Central memory CD4-positive, alpha-beta T cell (primary cell): ENCODE measurements at places on chromosomes 12 and 14.

GRCh38 chr12:53830631-53831030 is 78.9 kb upstream of the CISTR start:
- DNase-seq = no peak

GRCh38 chr14:72591391-72591790 is 302.5 kb downstream of the DPF3 start:
- no peak for DNase-seq

- no peak for DNase-seq
Measured at GRCh38 chr12:53191096-53191884, 10.6 kb upstream of the CSAD start.

- no peak for DNase-seq
Measured at GRCh38 chr14:92511453-92512238, 1.9 kb upstream of the RIN3 start.

DNA sequence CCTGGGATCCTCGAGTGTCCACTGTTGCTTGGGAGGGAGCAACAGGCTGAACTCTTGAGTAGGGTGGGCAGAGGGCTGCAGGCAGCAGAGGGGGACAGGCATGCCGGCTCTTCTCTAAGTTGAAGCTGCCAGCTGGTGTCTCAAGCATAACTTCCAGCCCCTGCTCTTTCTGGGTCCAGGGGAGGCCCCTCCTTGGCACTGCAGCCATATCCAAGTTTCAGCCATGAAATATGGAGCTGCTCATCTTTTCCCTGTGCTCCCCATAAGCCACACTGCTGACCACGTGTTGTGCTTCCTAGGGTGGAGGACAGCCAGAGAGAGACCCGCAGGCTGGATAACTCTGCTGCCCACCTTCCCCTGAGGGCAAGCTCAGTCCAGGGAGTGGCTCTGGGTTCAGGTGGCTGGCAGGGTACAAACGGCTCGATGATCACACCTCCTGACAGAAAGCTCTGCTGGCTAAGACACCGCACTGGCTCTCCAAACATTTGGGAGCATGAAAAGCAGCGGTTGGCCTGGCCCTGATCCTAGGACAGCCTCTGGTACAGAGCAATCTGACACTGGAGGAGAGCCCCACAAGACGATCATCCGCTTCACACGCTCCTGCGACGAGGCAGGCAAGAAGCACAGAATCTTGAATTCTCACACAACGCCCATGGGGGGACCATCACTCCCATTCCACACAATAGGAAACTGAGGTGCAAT is 79.6 kb downstream of the PITPNM2 start:
- no peak for DNase-seq

DNA sequence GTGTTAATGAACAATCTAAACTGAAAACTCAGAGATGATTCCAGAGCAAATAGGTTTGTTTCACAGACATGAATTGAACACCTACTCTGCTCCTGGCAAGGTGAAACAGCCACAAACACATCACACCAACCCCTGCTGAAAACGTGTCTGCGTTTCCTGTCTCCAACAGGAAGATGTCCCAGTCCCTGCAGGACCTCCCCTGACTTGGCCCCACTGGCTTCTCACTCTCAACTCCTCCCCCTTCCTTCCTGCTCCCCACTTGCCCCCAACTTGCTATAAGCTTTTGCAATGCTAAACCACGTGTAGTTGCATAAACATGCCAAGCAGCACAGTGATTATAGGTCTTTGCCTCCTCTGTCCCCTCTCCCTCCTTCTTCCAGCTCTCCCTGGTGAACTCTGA is 567.6 kb downstream of the BCL11B start:
- DNase-seq = peak; percentile 35

DNA sequence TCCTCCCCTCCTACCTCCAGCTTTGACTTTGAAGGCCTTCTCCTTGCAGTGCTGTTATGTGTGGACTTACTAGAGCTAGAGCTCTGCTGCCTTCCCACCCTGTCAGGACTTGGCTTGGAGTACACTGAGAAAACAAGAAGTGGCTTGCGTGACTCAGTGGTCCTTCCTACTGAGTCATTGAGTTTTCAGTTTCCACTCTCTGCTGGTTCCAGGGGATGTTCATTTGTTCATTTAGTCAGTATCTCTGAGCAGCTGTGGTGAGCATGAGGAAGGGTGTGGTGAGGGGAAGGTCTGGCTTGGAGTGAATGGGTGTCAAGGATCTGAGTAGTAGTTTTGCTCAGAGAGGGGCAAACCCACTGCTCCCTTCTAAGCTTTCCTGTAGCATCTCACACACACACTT is 17.2 kb upstream of the ELK3 start:
- DNase-seq = peak; percentile 14

GRCh38 chr14:96434040-96434439 is 42.1 kb downstream of the AK7 start:
- no peak for DNase-seq

GRCh38 chr12:14828892-14829291 is 14.4 kb downstream of the ART4 start:
- no peak for DNase-seq

DNA sequence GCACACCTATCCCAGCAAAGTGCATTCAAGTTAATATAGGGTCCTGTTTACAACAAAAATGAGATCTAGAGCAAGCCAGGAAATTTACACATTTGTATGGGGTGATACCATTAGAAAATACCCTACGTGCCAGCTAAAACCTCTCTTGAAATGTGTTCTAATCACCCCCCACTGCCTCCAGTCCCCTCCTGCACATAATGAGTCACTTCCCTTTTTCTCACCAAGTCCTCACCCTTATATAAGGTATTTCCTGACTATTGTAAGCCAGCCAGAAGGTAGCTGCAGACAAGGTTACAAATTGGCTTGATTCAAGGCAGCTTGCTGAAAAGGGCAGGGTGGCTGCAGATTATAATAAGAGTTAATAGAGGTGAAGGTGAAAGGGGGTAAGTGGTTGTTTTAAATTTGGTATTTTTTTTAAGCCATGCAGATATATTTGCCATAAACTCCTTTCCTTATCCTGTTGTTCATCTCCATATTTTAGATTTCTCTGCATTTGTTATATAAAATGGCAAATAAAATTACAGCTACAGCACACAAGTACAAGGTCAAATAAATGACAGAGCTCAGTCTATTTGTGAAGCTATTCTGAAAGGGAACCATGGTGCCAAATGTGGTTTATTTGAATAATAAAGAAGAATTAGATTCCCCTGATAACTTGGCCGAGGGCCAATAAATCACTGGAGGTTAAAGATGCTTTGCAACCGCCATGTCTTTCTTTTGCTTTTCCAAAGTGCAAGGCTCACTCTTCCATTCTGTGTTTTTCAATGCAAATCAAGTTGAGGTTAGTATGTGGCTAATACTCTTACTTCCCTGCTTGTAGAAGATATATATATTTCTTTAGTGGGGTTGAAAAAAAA is 385.9 kb downstream of the EGLN3 start:
- DNase-seq = no peak

DNA sequence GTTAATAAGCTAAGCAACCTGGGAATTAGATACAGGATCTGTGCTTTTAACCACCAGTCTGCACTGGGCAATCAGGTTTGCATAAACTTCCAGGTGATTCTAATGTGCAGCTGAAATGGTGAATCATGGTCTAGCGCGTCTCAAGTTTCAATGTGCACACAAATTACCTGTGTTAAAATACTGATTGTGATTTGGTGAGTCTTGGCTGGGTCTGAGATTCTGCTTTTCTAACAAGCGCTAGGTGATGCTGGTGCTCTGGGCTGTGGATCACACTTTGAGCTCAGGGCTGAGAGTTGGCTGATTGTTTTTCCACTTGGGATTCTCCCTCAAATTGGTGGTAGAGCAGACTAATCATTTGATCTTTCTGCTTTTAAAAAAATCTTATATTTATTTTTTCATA is 124.8 kb downstream of the C12orf75 start:
- no peak for DNase-seq

- DNase-seq = no peak
Measured at GRCh38 chr12:32344047-32344446, 55.3 kb upstream of the FGD4 start.

GRCh38 chr14:52020866-52021717 is 31.7 kb downstream of the RTRAF start:
- no peak for DNase-seq

- DNase-seq = no peak
Measured at GRCh38 chr12:132129007-132129406, 15.1 kb downstream of the DDX51 start.

DNA sequence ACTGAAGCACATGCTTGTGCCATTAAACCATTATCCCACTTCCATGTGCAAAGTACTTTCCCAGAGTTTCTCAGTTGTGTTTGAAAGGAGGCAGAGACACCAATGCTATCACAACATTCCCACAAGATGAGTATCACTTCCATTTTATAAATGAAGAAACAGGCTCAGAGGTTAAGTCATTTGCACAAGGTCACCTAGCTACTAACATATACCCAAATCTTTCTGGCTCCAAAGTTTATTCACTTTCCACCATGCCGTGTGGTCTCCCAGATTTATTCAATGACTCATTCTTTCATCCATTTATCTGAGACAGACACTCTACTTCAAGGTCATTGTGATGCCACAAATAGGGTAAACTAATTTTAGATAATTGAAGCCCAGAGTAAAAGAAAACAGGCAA is 9.4 kb downstream of the ART4 start:
- no peak for DNase-seq

DNA sequence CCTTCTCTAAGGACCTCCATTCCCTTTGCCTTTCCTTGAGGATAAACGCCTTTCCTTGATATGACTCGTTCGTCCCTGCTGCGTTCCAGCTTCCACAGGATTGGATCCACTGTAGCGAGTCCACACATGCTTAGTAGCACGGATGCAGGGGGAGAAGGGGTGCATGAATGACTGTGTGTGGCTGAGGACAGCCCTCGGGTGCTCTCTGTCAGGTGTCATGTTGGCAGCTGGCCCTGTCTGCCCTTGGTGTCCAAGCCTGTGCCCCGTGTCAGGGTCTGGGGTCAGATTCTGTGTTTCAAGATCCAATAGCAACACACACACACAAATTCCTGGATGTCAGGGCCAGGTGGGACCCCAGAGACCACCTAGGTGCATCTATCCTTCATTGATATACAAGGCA is 17.5 kb upstream of the KRT80 start:
- DNase-seq = no peak

- no peak for DNase-seq
Measured at GRCh38 chr14:34201909-34202637, 251.2 kb upstream of the EGLN3 start.

DNA sequence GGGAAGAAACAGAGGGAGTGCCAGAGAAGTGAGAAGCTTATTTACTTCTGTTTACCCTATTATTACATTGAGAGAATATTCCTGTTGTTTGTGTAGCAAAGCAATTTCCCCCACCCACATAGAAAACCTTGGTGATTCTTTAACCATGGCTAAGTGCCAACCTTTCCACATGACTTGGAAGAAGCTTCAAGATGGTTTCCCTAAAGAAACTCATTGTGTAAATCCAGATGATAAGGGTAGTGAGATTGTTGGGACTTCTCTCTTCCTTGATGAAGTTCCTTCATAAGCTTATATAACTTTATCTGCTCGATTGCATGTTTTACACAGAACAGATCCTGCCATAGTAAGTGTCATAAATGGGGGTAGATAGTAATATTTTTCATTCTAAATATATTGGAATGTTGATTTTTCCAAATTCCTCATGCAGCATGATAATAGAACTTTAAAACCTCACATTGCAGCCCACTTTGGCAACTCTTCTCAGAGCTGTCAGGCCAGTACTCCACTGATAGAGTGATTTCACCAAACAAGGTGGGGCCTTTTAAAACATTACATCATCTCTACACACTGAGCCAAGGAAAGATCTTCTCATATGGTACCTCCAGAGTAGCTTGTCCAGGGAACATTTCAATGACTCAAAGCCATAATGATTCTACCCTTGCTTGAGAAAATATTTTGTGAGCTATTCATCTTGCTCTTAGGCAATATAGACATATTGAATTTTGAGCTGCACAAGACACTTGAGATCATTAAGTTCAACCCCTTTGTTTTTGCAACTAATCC is 47.8 kb upstream of the KIF21A start:
- DNase-seq = no peak

- DNase-seq = no peak
Measured at GRCh38 chr12:90741611-90742010, 213.4 kb downstream of the CCER1 start.

- DNase-seq = no peak
Measured at GRCh38 chr12:1491983-1492697, 102.2 kb downstream of the FBXL14 start.

GRCh38 chr12:47902131-47902639 is 2.6 kb downstream of the VDR start:
- DNase-seq = no peak

- DNase-seq = no peak
Measured at GRCh38 chr12:38417101-38417500, 100.5 kb downstream of the ALG10B start.

DNA sequence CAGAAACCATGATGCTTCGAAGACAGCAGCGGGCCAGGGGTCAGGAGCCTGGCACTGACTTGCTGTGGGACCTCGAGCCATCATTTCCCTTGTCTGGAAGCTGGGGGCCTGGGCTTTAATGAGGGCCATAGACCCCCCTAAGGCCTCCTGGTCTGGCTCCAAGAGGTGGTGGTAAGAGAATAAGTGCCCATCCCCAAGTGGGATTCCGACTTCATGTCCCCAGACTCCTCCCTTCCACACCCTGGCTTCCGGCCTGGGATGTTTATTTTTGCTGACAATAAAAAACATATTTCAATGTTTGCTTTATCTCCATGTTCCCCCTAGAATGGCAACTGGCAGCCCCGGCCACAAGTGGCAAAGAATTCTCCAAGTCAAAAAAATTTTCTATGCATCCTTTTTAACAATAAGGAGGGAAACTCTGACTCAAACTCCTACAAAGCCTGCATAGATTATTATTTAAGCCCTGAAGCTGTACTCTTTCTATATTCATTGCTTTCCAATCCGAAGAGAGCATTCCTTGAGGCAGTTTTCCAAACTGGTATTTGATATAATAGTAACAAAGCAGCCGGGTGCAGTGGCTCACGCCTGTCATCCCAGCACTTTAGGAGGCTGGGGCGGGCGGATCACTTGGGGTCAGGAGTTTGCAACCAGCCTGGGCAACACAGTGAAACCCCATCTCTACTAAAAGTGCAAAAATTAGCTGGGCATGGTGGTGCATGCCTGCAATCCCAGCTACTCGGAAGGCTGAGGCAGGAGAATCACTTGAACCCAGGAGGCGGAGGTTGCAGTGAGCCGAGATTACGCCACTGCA is 84.0 kb downstream of the ITPK1 start:
- no peak for DNase-seq

GRCh38 chr12:24396224-24396623 is 446.8 kb upstream of the SOX5 start:
- DNase-seq = no peak

DNA sequence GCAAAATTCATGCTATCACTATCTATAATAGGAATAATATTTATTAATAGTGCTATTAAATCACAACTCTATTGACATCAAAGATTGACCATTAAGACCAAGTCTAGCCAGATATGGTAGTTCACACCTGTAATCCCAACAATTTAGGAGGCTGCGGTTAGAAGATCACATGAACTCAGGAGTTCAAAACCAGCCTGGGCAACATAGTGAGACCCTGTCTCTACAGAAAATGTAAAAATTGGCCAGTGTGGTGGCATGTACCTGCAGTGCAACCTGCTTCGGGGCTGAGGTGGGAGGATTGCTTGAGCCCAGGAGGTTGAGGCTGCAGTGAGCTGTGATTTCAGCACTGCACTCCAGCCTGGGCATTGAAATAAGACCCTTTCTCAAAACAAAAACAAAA is 11.0 kb downstream of the VEZT start:
- no peak for DNase-seq

- no peak for DNase-seq
Measured at GRCh38 chr14:102373110-102373509, 10.4 kb downstream of the TECPR2 start.

- peak; percentile 43 for DNase-seq
Measured at GRCh38 chr12:121803861-121804416, at the start of gene SETD1B. Gene SETD1B, plus strand, starts transcription at chr12:121804009. Its CDS starts 729 bp downstream, at chr12:121804738.
